Hindlimb muscle (tissue), 1 donor: ENCODE measurements at places on chromosomes 6 and 20. TPM values are rescaled to one million over a fixed set of nuclear protein-coding genes. Genes with fewer than 3 reads are reported as not detected.

EDN1 gene
- polyA plus RNA-seq: 2.0 TPM

PPIL1 gene
- 28.8 TPM for polyA plus RNA-seq

IRF4 gene
- polyA plus RNA-seq: 0.56 TPM

DNA sequence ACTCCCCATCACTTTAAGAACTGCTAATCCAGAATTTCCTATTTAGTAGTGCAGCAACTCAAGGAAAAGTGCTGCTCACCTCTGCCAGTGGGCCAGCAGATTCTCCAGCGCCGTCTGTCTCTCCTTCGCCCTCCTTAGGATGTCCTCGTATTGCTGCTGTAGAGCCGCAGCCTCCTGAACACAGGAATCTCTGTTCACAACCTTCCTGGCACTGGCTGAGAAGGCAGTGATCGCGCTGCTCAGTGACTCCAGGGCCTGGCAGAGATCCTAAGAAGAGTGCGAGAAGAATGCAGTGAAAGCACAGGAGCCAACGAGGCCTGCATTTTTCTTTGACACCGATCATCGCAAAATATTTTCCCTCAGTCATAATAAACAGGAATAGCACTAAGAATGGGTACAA lies 209.0 kb downstream of the SYNE1 start:
- no peak for DNase-seq

GRCh38 chr6:166566026-166567011 lies 20.2 kb downstream of the RAMACL start:
- no peak for DNase-seq

DNA sequence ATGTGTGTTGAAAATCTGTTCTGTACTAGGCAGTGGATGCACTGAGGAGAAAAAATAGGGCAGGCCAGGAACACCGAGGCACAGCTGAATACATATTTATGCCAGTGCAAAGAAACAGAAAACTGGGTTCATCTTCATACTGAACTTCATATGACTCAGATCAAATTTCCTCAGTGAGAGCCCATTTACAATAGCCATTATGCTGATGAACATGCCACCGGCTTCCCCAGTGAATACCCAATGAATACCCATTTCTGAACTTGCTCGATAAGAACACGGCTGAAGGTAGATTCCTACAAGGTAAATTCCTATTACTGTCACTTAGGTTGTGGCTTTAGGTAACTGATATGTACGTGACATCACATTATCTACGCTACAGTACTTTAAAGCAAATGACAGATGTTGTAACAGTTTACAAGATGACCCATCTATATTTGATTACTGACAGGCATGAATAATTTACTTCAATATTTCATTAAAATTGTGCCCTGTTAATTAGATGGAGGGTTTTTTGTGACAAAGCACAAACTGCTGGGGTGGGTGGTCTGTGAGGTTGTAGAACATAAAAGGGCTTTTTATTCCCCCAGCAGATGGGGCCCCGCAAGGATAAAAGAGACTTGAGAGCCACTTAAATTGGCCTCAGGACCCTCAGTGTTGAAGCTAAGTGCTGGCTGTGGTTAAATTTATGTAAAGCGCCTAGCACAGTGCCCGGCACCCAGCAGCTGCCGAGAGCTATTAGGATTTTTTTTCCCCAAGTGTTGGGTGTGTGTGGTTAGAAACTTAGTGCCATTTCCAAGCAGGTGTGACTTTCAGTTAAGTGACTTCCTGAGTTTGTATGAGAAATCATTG lies 264.5 kb downstream of the CD83 start:
- DNase-seq: no peak

GRCh38 chr20:62617711-62618483 lies 24.4 kb upstream of the SLCO4A1 start:
- DNase-seq: no peak

GRCh38 chr20:38840053-38840893 lies 34.8 kb downstream of the PPP1R16B start:
- DNase-seq: no peak

- no peak for DNase-seq
Observed at GRCh38 chr6:157831424-157832249, 8.6 kb downstream of the SNX9 start.

DNA sequence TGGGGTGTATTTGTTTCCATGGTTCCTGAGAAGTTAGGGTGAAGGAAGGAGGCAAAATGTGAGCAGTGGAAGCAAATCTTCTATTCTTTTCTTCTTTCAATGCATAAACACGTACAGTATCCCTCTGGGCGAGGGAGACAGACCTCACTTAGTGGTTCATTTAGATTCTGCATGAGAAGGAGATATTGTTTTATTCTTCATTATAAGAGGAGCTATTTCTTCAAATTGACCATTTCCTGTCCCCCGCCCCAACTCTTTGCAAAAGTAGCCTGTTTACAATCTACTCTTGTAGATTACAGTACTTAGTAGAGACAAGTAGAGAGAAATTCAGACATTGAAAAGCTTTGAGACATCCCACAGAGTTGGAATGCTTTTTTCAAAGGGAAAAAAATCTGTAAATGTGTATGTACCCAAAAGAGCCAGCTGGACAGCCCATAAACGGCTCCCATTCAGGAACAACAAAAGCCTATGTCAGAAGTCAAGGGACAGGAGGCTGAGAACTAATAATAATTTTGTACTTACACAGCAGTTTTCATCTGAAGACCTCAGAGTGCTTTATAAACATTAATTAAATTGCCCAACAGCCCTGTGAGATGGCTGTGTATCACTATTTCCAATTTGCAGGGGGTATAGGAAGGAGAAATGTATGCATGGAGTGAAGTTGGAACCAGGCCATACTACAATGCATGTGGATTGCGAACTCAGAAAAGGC lies 23.9 kb downstream of the CD83 start:
- DNase-seq: no peak

- DNase-seq: no peak
Observed at GRCh38 chr6:22236626-22237414, 60.0 kb downstream of the PRL start.

- no peak for DNase-seq
Observed at GRCh38 chr6:48560408-48560807, 449.4 kb upstream of the PTCHD4 start.

GRCh38 chr6:165110860-165111259 lies 198.5 kb downstream of the C6orf118 start:
- DNase-seq: no peak

DNA sequence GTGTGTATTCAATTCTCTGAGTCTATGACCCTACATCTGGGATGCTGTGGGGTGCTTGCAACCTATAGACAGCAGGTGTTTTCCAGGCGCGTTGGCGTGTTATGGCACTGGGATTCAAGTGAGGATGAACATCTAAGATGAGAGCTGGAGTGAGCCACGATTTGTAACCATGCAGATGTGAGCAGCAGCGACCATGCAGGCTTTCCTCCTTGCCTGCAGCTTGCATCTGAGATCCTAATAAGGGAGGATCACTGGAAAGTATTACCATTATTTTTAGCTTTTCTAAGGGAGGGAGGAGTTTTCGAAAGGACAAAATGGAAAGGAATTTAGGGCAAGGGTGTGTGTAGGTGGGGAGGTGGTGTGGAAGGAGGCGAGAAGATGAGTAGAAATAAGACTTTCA lies 216.7 kb downstream of the ATXN1 start:
- DNase-seq: no peak

GRCh38 chr20:23007886-23008655 lies 27.0 kb upstream of the SSTR4 start:
- no peak for DNase-seq
